ENCODE measurements at places on chromosomes 5 and 9. TPM values are rescaled to one million over a fixed set of nuclear protein-coding genes. Genes with fewer than 3 reads are reported as not detected.
A peak's percentile ranks its signal among the peaks of the same experiment; 100 is the strongest.

GRCh38 chr5:138661991-138662434, 86.8 kb upstream of the HSPA9 start:
- DNase-seq = no peak

DNA sequence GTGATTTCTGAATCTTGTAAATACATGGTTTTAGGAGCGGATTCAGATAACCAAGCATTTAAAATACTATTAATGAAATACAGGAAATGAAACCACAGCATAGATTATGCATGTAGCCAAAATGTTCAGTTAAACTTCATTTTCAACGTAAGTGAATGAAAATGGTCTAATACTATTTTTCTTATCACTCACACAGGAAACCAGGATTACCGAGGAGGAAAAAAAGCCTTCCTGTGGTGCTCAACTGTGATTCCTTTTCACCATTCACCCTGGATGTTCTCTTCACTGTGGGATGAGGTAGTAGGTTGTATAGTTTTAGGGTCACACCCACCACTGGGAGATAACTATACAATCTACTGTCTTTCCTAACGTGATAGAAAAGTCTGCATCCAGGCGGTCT, 83.4 kb upstream of the ZNF169 start:
- no peak for DNase-seq

DNA sequence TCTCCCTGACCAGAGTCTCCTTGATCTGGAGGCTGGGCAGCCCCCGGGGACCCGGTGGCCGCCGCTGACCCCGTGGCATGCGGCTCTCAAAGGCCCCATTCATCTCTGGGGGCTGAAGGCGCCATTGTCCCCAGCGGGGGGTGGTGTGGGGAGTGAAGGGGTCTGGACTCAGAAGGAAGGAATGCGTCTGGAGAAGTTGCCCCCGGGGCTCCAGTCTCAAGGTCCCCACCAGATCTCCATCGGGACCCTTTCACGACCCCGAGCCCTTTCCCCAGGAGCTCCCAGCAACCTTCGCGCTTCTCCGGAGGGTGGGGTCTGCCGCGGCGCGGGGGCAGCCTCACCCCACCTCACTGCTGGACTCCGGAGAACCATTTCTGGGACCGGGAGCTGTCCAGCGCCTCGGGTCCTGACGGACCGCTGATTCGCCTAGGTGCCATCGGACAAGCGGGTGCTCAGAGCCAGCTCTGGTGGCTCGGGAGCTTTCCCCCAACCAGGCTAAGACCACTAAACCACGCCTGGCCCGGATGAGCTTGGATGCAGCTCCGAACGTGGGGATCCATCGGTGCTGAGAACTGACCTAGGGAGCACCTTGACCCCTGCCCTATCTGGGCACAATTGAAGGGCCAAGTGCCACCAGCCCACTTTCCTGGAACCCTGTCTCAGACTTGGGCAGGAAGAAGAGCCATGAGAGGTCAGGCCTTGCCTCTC, 5.1 kb upstream of the PCDH1 start:
- DNase-seq = peak; percentile 70

KCNIP1 gene
- polyA plus RNA-seq = 0.88 TPM

NKD2 gene
- polyA plus RNA-seq = 9.1 TPM

FRMD3 gene
- polyA plus RNA-seq = 3.7 TPM

CYLC2 gene
- not detected for polyA plus RNA-seq
